ENCODE measurements at places on chromosomes 11 and 22. TPM values are rescaled to one million over a fixed set of nuclear protein-coding genes. Genes with fewer than 3 reads are reported as not detected.

- H3K4me1 ChIP-seq = peaks cover 5% of the 10 kb centered on the region
- H3K27me3 ChIP-seq = no peaks in the 10 kb centered on the region
- DNase-seq = no peak
- H3K4me3 ChIP-seq = no peak overlapping the region
- H3K36me3 ChIP-seq = peaks cover 87% of the 10 kb centered on the region
These were observed 17.8 kb downstream of the CHADL start for GRCh38 chr22:41222846-41223507.

DNA sequence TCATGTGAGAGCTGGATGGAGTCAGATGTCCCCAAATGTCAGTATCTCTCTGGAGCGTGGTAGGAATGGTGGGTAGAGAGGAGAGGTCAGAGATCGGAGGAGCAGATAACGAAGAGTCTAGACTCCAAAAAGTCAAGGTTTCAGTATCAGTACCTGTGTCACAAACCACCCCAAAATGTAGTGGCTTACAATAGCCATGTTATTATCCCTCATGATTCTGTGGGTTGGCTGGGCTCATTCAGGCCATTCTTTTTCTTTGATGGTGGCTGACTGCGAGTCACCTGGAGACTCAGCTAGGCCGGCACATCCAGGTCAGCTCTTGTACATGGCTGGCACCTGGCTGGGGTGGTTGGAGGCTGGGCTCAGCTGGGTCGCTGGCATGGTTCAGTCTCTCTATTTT is 7.3 kb upstream of the SSTR3 start:
- DNase-seq = no peak
- no peaks in the 10 kb centered on the region for H3K36me3 ChIP-seq
- no peaks in the 10 kb centered on the region for H3K4me1 ChIP-seq
- H3K27me3 ChIP-seq = no peaks in the 10 kb centered on the region
- peak overlapping the region; percentile 30 for H3K27ac ChIP-seq

DNA sequence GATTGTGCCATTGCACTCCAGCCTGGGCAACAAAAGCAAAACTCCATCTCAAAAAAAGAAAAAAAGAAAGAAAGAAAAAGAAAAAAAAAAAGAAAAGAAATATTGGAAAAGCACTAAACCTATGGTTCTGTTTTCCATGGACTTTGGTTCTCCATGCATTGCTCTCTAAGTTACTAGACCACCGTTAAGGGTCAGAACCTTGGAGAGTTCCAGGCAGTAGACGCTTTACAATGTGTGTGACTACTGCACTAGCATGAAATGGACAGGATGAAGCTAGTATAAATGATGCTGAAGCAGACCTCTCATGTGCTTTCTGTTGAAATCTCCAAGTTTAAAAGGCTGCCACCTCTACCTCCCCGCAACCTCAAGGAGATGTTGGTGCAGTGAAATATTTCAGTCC is 63.5 kb downstream of the SIK2 start:
- no peak overlapping the region for H3K4me3 ChIP-seq
- no peak overlapping the region for H3K27ac ChIP-seq
- no peaks in the 10 kb centered on the region for H3K36me3 ChIP-seq
- no peak for DNase-seq

DNA sequence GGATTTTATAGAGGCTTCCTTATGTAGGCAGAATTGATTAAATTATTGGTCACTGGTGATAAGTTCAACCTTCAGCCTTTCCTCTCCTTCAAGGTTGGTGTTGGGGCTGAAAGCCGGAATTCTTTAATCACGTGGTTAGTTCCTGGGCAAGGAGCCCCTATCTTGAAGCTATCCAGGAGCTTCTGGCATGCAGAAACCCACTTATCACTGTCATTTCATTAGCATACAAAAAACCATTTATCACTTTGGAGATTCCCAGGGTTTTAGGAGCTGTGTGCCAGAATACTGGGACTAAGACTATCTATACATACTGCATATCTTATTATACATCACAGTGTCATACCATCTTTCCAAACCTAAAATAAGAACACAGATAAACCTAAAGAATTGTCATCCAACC is 18.5 kb upstream of the MED17 start:
- H3K4me1 ChIP-seq = no peaks in the 10 kb centered on the region
- H3K27me3 ChIP-seq = no peaks in the 10 kb centered on the region
- peaks cover 6% of the 10 kb centered on the region for H3K36me3 ChIP-seq
- no peak overlapping the region for H3K27ac ChIP-seq
- no peak for DNase-seq
- H3K4me3 ChIP-seq = no peak overlapping the region

- H3K4me1 ChIP-seq = peaks cover 22% of the 10 kb centered on the region
- peak overlapping the region; percentile 89 for H3K4me3 ChIP-seq
- DNase-seq = peak; percentile 71
- no peak overlapping the region for H3K27ac ChIP-seq
- H3K36me3 ChIP-seq = peaks cover 32% of the 10 kb centered on the region
These were observed 643 bp downstream of the TIGD3 start for GRCh38 chr11:65355013-65355775.

GRCh38 chr11:208181-208916 is 841 bp downstream of the RIC8A start:
- no peaks in the 10 kb centered on the region for H3K27me3 ChIP-seq
- DNase-seq = peak; percentile 97
- H3K36me3 ChIP-seq = peaks cover 57% of the 10 kb centered on the region

GRCh38 chr11:62645946-62646824 is at the start of gene GANAB:
Gene GANAB, minus strand, starts transcription at chr11:62646613. Its CDS starts 14 bp downstream, at chr11:62646599.
- no peaks in the 10 kb centered on the region for H3K27me3 ChIP-seq
- H3K36me3 ChIP-seq = peaks cover 7% of the 10 kb centered on the region
- peak within 1 kb of the TSS; percentile 97 for H3K27ac ChIP-seq
- DNase-seq = peak; percentile 98
- peak within 1 kb of the TSS; percentile 90 for H3K4me3 ChIP-seq
- H3K4me1 ChIP-seq = peaks cover 40% of the 10 kb centered on the region

- peaks cover 16% of the 10 kb centered on the region for H3K4me1 ChIP-seq
- no peak overlapping the region for H3K27ac ChIP-seq
- DNase-seq = no peak
These were observed 5.7 kb upstream of the MYEOV start for GRCh38 chr11:69287968-69288882.

Gene CECR2
- total RNA-seq = 5.8 TPM

Gene NLRP10
- not detected for total RNA-seq

Gene ISX
- not detected for total RNA-seq

Data from upper lobe of left lung (tissue), 6 donors.